Stimulated activated CD4-positive, alpha-beta T cell treated with anti-CD3 and anti-CD28 coated beads, TNF-alpha, amount 100 ng/mL, for 1 hour (primary cell): ENCODE measurements at places on chromosomes 16 and 17.
A peak's percentile ranks its signal among the peaks of the same experiment; 100 is the strongest.

- DNase-seq = no peak
Observed at GRCh38 chr17:47882247-47882646, 13.8 kb upstream of the SP2 start.

- peak; percentile 19 for DNase-seq
Observed at GRCh38 chr16:89289428-89290395, 72.2 kb downstream of the ZNF778 start.

- no peak for DNase-seq
Observed at GRCh38 chr16:73027685-73028111, 20.2 kb downstream of the ZFHX3 start.

- DNase-seq = no peak
Observed at GRCh38 chr16:78436023-78436422, 336.6 kb downstream of the WWOX start.

DNA sequence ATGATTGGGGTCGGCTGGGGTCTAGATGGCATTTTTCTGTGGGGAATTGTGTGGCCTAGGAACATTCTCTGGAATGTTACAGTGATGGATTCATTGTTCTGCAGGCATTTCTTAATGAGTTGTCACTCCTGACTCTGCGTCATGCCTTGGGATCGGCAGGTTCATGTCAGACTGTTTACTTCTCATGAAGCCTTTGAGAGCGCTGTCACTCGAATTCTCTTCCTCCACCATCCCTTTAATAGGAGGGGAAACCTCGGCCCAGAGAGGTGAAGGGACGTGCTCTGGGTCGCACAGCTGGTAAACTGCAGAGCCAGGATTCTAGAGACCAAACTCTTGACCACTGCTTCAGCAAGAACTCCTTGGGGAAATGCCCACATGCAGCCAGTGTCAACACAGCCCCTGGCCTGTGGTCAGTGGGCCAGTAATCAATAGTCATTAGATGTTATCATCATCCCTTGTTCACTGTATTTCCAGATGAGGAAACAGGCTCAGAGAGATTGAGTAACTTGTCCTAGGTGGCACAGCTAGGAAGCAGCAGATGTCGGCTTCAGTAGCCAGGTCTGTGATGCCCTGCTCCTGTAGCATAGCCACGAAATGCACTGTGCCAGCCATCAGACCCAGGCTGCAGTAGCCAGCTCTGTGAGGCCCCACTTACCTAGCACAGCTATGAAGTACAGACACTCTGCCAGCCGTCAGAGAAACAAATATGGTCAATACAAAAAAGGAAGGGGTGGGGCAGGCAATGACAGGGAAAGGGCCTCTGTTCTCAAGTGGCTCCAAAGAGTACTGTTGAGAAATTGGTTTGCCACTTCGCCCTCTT lies 259.0 kb downstream of the CPPED1 start:
- DNase-seq = no peak

- no peak for DNase-seq
Observed at GRCh38 chr16:28986492-28986891, 1.6 kb downstream of the LAT start.

DNA sequence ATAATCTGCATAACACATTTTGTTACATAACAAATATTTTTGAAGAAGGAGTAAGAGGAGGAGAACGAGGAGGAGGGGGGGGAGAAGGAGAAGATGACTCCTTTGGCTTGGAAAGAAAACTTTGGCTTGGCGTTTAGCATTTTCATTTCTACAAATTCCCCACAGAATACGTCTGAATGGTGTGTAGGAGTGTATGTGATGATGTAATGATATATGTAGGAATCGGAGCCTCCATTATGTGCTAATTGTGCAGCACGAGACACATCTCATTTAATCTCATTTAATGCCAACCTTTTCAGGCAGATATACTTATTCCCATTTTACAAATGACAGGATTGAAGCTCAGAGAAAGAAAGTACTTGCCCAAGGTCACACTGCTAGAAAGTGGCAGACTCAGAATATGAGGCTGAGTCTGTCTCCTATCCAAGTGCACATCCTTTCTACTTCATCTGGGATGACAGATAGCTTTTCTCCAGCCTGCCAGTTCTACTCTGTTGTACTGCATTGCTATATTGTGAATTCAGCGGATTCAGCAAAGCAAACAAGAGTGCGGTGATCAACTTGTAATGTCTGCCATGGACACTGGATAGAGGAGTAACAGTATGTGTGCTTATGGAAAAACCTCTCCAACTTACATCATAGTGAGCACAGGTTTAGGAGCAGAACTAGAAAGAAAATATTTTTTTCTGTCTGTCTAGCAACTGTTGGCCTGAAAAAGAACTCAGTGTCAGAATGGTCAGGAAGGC lies 10.4 kb upstream of the SLC47A2 start:
- DNase-seq = no peak
